ENCODE measurements at places on chromosomes 2 and 18. TPM values are rescaled to one million over a fixed set of nuclear protein-coding genes. Genes with fewer than 3 reads are reported as not detected.
A peak's percentile ranks its signal among the peaks of the same experiment; 100 is the strongest.

KCNK3 gene
- total RNA-seq, result 2.4 TPM

ALK gene
- total RNA-seq, result 0.90 TPM

ANO7 gene
- total RNA-seq, result 0.42 TPM

NAT8 gene
- total RNA-seq, result not detected

GRCh38 chr2:230473378-230473777 is 57.4 kb downstream of the SP100 start:
- DNase-seq, result no peak

ZNF2 gene
- 4.4 TPM for total RNA-seq

FIGN gene
- 16.1 TPM for total RNA-seq

GRCh38 chr2:88671786-88672427 is 19.6 kb upstream of the RPIA start:
- DNase-seq, result peak; percentile 18

GRCh38 chr2:71070294-71071093 is 2.0 kb downstream of the NAGK start:
- DNase-seq, result no peak

DNA sequence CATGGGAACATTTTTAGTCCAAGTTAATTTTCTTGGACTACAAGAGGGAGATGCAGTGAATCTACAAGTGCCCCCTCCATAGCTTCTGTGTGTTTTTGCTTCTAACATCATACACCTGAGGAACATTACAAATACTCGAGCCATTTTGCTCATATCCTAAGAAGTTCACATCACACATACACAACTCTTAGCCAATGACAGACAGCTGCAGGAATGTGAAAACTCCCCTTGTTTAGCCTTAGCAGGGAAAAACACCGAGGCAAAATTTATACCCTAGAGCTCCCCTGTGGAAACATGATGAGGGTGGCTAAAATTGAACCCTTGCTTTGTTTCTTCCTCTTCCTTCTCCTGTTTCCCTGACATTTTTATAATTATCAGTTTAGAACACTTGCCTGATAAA is 928.3 kb upstream of the NRXN1 start:
- DNase-seq, result no peak

- no peak for DNase-seq
These were observed 87.8 kb downstream of the KCTD1 start for GRCh38 chr18:26460449-26461091.

DNA sequence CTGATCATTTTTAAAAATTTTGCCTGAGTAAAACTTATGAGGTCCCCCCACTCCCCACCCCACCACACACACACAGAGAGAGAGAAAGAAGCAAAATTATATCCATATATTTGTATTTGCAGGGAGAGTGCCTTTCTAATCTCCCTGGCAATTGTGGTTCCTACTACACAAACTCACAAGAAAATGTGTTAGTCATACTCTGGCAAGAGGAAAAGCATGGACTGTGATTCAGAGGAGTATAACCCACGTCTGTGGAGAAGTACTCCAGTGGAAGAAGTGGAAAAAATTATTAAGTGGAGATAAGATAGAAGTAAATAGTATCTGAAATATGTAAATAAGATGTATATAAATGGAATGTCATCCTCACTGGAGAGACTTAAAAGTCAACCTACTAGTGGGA is 114.0 kb downstream of the DSEL start:
- no peak for DNase-seq

- no peak for DNase-seq
These were observed 84.8 kb downstream of the CCBE1 start for GRCh38 chr18:59612381-59612780.

- DNase-seq, result no peak
These were observed 23.4 kb downstream of the ACSL3 start for GRCh38 chr2:222884114-222884771.

DNA sequence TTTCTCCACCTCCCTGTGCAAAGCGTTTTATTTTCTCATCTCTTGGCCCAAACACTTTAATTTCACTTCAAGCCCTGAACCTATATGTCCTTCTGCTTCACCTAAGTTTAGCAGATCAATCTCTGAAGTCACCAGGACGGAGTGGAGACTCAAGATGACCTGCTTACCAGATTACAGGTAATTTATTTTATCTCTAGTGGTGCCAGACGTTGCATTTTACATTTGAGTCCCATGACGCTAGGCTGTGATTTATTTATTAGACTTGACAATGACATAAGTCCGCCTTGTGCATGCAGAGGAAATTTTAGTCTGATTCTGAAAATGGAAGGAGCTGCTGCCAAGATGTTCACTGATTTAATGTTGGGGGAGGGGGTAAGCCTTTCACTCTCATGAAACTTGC is 73.9 kb downstream of the MRO start:
- DNase-seq, result no peak

- DNase-seq, result no peak
These were observed 24.4 kb upstream of the ITGB6 start for GRCh38 chr2:160224507-160224906.

- DNase-seq, result no peak
These were observed 30.0 kb downstream of the CPS1 start for GRCh38 chr2:210586381-210586780.

DNA sequence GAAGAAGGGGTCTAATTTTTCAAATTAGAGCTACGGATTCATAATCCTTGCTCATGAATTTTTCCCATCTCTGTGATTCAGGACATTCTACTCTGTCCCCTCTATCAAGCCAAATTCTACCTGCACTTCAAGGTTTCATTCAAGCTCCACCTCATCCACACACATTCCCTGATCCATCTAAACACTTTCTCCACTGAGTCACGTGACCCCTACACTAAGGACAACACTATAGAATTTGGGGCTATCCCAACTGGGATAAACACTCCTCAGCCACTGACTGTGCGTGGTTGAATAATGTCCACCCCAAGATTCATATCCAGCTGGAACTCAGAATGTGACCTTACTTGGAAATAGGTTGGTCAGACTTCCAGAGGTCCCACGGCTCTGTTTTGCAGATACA is 159.9 kb upstream of the ACVR2A start:
- no peak for DNase-seq

- DNase-seq, result no peak
These were observed 244.3 kb upstream of the PXDN start for GRCh38 chr2:1988594-1988993.

Measured in tibial nerve (tissue), 4 donors.